ENCODE measurements at places on chromosomes 5 and 9.

DNA sequence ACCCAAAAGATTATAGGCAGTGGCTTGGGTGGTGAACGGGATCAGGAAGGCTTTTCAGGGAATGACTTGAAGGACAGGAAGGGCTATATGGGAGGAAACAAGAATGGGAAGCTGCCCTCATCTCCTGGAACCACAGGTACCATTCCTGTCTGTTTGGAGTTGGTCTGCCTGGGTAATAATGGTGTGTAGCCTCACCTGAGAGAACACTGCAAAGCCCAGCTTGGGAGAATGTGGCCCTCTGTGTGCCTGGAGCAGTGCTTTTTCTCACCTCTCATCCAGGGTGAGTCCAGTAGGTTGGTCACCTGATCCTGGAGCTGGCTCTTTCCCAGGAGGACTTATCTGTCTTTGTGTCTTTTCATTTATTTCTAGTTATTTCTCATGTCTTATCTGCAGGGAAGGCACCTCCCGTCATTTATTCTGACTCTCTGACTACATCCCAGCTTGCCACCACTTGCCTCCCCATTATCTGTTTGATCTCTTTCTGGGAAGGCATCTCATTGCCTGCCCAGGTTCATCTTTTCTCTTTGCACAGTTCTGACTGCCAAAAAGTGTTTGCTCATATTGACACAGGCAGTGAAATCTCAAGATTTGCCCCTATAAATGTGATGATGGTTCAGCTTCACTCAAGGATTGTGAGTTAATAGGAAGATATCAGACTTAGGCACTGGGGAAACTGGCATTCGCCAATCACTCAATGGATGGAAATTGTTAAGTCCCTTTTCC, 22.5 kb upstream of the OR2S2 start:
- no peak for DNase-seq

GRCh38 chr5:178832618-178833201, 27.0 kb upstream of the ZNF354B start:
- DNase-seq, result no peak

GRCh38 chr5:152622628-152623027, 217.5 kb upstream of the NMUR2 start:
- no peak for DNase-seq

- no peak for DNase-seq
These were observed 184.0 kb upstream of the GDNF start for GRCh38 chr5:38023799-38024198.

- peak; percentile 62 for DNase-seq
These were observed 19.2 kb downstream of the GADD45G start for GRCh38 chr9:89623925-89624420.

DNA sequence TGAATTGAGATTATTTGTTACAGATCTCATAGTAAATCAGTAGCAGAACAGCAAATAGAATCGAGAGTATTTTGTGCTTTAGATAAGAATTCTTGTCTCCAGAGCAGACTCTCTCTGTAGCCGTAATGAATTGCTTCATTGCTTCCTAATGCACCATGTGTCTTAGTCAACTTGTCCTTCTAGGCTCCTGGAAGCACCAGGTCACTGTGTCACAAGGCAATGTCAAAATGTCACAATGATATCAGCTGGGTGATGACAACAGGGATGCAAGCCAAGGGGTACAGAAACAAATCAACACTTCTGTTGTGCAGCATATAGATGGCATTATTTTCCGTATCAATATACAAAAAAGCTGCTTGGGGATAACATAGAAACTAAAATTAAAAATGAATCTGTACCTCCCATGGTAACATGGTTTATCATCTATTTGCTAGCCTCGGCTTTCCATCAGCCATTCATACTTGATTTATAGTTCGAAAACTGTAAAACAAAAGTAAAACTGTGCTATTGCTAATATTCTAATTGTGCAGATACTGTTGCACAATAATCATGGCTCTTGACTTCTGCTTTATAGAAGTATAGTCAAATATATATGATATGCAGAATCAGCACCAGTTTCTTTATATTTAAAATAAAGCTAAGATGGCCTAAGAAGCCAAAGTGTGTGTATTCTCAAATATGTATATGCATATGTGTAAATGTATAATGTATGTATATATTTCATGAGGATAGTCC, 435.9 kb upstream of the TLE4 start:
- no peak for DNase-seq

All from common myeloid progenitor, CD34-positive (primary cell).